NCI-H748 treated with DMSO at 0.1 percent for 48 hours (cell line): ENCODE measurements at places on chromosomes 1 and 21.

GRCh38 chr1:16474166-16474800 lies 33.8 kb downstream of the NECAP2 start:
- DNase-seq = no peak

- no peak for DNase-seq
These were observed 897 bp downstream of the ZYG11B start for GRCh38 chr1:52727114-52727586.

DNA sequence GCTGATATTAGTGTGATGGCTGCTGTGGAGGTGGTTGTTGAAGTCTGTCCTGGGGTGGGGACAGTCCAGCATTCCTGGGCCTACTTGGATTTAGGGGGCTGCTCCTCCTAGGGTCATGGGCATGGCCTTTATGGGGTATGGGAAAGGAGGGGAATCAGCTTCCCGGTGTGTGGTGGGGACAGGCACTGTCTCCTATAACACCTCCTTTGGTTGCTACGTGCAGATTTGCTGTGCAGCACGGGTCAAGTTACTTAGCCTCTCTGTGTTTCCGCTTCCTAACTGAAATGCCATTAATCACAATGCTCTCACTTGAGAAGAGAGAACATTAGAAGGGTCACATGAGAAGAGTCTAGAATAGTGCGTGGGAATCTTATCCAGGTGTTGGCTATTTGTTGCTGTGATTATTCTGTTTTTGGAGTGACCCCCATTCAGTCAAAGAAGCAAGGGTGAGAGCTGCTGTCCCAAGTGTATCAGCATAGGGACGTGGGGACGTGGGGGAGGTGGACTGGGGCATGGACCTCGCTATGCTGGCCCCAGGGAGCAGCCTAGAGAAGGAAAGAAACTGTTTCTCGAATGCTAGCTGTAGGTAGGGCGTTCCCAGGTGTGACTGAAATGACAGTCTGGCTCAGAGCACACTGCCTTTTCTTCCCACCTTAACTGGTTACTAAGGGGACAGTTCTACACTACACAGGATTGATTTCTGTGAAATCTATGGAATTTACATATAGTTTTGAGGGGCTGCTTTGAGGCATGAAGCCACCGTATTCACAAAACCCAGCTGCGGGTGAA lies 19.9 kb downstream of the SOX13 start:
- DNase-seq = no peak

- DNase-seq = no peak
These were observed 379.3 kb downstream of the HHIPL2 start for GRCh38 chr1:222168621-222169020.

GRCh38 chr1:24189528-24189927 lies 2.4 kb upstream of the IFNLR1 start:
- no peak for DNase-seq

DNA sequence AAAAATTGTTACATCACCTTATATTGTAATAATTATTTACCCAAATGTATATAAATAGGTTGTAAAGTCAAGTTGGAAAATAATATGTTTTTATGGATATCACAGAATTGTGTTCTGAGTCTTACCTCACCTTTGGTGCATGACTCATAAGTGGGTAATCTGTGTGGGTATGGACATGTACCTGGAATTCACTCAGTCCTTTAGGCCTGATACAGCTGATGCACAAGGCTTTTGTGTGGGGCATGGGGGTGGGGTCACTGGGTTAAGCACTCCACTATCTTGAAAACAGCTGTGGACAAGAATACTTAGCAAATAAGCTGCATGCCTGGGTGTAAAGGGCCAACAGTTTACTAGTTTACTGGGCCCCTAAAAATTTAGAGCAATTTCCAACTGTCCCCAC lies 34.4 kb downstream of the INKA2 start:
- DNase-seq = no peak

- DNase-seq = no peak
These were observed 134.4 kb downstream of the LRRC7 start for GRCh38 chr1:69702085-69702484.

GRCh38 chr1:5831600-5832335 lies 160.5 kb downstream of the NPHP4 start:
- no peak for DNase-seq

DNA sequence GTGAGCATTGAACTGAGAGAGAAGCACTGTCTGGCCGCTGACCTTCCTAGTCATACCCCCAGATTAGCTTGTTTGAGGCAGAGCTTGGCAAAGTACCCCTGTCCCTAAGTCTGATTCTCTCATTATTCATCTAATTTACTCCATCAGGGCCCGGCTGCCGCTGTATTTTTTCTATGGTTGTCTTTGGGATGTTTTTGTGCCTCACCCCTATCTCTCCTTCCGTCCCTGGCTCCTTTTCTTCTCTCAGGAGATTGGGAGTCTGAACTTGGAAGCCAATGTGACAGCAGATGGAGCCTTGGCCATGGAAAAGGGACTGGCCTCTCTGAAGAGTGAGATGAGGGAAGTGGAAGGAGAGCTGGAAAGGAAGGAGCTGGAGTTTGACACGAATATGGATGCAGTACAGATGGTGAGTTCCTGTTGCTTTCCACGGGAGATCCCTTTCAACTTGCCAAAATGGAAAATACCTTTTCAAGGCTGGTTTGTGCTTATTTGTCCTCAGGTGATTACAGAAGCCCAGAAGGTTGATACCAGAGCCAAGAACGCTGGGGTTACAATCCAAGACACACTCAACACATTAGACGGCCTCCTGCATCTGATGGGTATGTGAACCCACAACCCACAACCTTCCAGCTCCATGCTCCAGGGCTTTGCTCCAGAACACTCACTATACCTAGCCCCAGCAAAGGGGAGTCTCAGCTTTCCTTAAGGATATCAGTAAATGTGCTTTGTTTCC lies 53.9 kb downstream of the LAMC2 start:
- no peak for DNase-seq

GRCh38 chr1:205774198-205775014 lies 876 bp downstream of the RAB29 start:
- no peak for DNase-seq

- DNase-seq = no peak
These were observed 47.9 kb upstream of the PLXNA2 start for GRCh38 chr1:208291923-208292711.

DNA sequence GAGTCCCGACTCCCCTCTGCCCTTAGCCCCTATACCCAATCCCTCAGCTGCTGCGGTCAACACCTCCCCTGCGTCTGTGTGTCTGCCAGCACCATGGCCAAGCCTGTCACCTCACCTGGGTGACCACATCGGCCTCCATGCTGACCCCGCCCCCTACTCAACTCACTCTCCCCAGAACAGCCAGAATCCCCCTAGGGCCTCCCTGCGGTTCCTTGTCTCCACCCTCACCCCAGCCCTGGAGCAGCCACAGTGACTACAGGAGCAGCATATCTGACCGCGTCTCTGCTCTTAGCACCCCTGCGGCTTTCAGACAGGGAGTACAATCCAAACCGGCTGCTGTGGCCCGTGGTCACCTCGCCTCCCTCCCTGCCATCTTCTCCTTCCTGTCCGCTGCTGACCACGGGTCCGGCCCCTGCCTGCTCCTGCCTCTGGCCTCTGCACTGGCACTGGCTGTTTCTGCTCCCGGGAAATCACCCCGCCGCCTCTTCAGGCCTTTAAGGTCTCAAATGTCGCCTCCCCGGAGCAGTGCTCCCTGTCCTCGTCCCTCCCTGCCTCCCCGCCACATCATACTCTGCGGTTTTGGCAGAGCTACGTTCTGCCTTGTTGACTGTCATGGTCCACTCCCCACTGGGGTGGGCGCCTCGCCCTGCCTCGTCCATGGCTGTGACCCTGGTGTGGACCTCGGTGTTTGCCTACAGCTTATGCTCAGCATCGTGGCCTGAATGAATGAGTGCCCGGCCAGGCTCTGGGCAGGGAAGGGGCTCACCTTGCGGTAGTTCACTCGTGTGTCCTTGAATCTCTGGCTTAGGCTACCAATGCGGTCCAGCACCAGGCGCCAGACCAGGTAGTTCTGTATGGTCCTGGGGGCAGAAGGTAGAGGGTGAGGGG lies 11.1 kb downstream of the PRXL2B start:
- no peak for DNase-seq

- DNase-seq = no peak
These were observed 1.7 kb upstream of the PBX1 start for GRCh38 chr1:164557270-164557669.
